Retina (tissue), 1 donor: ENCODE measurements at places on chromosomes 4 and X.
A peak's percentile ranks its signal among the peaks of the same experiment; 100 is the strongest.

DNA sequence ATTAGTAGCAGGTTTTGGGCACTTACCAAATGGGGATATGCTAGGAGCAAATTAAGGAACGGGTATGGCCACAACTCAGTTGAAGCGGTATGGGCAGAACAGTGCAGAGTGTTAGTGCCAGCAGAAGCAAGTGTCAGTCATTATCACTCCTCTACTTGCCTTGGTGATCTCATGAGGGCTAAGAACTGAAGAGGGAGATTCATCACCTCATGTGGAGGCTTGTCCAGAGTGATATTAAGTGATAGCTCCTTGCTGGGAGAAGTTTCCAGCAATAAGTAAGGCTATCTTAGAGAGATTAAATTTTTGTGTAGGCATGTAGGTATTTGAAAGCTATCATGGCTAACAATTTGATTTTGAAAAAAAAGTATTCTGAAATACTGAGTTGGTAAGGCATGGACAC lies 615.4 kb upstream of the SMIM31 start:
- DNase-seq: no peak

DNA sequence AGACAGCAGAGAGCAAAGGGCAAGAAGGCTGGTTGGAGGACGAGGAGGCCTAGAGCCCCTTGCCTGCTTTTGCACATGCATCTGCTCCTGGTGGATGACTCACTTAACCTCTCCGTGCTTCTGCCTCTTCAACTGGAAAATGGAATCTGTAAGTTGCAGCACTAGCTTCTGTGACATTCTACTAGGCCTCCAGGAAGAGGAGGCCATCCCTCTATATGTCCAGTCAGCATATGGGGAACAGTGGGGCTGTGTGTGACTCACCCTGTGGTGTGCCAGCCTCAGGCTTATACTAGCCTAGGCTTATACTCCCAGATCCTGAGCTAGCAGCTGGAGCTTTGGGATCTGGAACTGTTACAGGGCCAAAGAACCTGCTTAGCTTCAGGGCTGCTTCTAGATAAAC lies 36.0 kb downstream of the RTL9 start:
- DNase-seq: no peak

DNA sequence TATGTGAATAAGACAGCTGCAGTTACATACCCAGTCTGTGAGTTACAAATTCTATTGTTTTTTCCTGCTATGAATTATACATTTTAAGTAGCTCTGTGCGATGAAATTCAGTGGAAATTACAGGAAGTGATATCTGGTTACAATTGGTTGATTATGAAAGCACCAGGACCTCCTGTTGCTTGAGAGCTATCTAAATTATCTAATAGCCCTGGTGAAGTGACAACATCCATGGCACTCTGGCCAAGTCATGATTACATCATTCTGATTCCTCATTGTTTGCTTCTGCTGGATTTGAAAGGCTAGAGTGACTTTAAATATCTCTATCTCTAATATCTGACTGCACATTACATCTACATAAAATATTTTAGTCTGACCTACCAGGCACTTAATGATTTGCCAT lies 515.0 kb downstream of the CFAP47 start:
- no peak for DNase-seq

- DNase-seq: no peak
These were observed 311.3 kb downstream of the GRID2 start for GRCh38 chr4:92615049-92615448.

DNA sequence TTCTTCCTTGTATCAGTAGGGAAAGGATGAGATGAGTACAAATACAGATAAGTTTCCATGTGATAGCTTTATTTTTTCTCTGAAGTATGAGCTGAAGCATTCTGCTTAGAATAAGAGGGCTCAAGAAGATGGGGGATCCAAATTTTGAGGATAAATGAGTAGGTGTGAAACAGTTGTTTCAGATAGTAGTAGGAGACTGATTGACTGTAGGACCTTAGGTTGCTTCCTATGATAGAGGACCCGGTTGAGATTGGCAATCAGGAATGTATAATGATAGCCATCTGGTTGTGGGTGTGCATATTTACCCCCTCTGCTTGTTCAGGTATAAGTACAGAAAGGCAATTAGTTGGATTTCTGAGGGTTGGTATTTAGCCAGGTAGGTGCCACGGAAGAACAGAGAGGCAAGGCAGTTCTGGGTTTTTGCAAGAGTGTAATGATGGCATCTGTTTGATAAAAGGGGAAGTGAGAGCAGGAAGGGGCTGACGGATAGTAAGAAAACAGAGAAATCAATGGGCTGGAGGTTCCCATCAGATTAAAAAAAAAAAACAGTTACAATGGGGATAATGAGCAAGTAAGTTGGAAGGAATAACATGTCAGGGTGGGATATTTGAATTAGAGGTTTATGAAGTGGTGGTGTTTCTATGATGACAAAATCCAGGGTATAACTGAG lies 13.7 kb downstream of the OCRL start:
- DNase-seq: no peak

GRCh38 chr4:3240936-3241522 lies 7.9 kb upstream of the MSANTD1 start:
- DNase-seq: no peak

- peak; percentile 43 for DNase-seq
These were observed 88.9 kb upstream of the CLDN34 start for GRCh38 chrX:9878146-9878820.

DNA sequence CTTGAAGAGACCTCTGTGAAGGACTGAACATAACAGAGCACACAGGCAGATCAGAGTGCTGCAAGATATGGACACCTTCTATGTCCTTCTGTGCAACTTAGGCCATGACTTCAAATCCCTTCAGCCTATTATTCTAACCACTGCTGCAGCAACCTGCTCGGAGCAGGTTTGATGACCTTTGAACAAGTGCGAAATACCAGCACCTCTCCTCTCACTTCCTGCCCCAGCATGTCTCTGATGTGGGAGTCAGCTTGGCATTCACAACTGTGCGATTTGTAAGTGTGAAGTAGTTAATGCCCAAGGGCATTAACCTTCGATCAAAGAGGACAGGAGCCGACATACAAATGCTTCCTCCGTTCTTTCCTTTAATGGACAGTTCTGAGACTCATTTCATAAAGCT lies 1.6 kb upstream of the EXOC1 start:
- peak; percentile 6 for DNase-seq

GRCh38 chr4:48127231-48127630 lies 6.8 kb downstream of the TXK start:
- no peak for DNase-seq

GRCh38 chr4:64581422-64581821 lies 172.2 kb upstream of the TECRL start:
- no peak for DNase-seq

- DNase-seq: no peak
These were observed 189.7 kb upstream of the SLIT2 start for GRCh38 chr4:20062054-20062453.

DNA sequence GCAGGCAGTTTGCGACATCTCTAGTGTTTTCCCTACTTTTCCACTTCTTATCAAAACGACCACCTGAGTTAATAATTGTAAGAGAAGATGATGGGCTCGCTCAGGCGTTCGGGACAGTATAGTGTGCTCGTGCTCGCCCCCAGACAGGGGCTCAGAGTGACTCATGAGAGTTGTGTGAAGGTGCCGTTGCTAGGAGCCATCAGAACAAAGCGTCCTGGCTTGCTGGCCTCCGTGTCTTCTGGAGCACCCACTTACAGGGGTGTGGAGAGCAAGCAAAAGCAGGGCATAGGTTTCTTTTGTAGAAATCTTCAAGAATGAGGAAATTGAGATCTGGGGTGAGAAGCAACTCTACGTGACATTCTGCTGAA lies 73.0 kb upstream of the ADGRG2 start:
- DNase-seq: no peak

- no peak for DNase-seq
These were observed 300.1 kb downstream of the SPRY1 start for GRCh38 chr4:123696687-123697086.

- no peak for DNase-seq
These were observed 46.3 kb upstream of the BCLAF3 start for GRCh38 chrX:20037186-20037585.

- no peak for DNase-seq
These were observed 57.3 kb downstream of the SPINK2 start for GRCh38 chr4:56764223-56764622.

GRCh38 chr4:23828020-23828715 lies 61.7 kb downstream of the PPARGC1A start:
- no peak for DNase-seq

- DNase-seq: no peak
These were observed 95.8 kb upstream of the EGFL6 start for GRCh38 chrX:13473442-13474163.

- no peak for DNase-seq
These were observed 8.4 kb downstream of the TEC start for GRCh38 chr4:48261281-48261680.

DNA sequence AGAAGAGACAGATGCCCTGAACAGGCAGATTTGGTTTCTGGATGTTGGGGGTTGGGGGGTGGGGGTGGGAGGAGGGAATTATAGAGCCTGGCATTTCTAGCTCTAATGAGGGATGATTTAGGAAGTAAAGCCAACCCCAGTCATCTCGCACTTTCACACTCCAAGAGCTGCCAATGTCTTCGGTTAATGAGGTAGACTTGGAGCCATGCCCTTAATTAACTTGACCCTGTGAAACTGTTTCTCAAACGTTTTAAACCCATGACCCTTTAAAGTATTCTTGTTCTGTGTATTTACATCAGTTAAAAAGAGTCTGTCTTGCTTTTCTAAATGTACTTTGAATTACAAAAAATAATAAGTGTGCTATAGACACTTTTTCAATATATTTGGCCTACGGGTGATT lies 466.9 kb downstream of the FAT4 start:
- DNase-seq: no peak

DNA sequence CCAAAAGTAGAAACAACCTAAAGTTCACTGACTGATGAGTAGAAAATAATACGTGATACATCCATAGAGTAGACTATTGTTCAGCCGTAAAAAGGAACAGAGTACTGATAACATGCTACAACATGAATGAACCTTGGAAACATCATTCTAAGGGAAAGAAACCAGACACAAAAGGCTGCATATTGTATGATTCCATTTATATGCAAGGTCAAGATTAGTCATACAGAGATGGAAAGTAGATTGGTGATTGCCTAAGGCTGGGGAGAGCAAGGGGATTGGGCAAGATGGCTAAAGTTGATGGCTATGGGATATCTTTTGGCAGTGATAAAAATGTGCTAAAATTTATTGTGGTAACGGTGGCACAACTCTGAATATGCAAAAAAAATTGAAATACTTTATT lies 209.1 kb downstream of the RELL1 start:
- DNase-seq: no peak

DNA sequence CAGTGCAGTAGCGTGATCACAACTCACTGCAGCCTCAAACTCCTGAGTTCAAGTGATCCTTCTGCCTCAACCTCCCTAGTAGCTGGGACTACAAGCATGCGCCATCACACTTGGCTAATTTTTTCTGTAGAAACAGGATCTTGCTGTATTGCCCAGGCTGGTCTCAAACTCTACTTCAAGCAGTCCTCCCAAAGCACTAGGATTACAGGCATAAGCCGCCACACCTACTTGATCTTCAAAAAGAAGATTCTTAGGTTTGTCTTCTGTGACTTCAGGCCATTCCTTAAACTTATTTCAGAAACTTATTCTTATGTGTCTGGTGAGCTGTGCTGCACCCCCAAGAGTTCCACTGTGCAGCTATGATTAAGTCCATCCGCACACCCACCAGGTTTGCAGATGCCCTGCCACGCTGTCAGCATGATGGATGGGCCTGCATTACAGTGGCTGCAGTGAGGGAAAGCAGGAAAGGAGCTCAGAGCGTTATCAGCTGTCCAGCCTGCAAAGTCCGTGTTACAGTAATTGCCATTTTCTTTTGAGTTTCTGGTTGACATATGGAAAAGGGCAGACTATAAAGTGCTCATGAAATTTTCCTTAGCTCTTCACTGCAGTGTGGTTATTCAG lies 146.6 kb downstream of the AASDH start:
- no peak for DNase-seq

DNA sequence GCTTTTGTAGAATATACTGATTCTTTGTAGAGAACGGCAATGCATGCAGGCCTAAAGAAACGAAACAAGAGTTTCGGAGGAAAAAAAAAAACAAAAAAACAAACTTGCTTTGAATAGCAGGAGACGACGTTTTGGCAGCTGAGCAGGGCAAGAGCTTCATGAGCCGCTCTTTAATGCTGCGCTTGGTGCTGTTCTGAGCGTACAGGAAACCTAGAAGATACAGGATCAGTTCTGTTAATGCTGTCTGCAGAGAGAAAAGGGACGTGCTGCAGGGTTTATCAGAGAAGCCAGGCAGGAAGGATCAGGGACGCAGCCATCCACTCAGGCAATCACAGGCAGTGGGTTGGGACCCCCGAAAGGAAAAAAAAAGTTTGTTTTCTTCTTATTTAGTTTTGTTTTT lies 182.2 kb downstream of the PACRGL start:
- DNase-seq: no peak

DNA sequence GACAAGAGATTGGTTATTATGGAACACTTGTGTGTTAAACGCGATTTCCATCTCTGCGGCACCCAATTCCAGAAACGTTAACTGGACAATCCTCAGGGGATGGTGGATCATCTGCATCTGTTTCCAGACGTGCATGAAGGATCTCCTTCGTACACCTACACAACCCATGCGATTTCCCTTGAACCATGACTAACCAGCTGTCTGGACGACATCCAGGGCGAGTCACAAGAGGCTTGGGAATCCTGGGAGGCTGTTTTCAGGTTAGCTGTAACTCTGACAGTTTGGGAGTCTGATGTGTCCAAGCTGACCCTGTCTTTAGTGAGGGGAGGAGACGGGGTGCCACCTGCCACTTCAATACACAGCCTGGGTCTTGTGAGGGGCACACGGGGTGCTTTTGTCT lies 84.5 kb downstream of the GATB start:
- DNase-seq: no peak

- no peak for DNase-seq
These were observed 327.8 kb upstream of the HAND2 start for GRCh38 chr4:173857828-173858227.

GRCh38 chr4:993111-994029 lies at the start of gene SLC26A1:
Gene SLC26A1, minus strand, starts transcription at chr4:993404. Its CDS starts 1,701 bp downstream, at chr4:991703.
- DNase-seq: no peak

- no peak for DNase-seq
These were observed 83.8 kb downstream of the DOCK11 start for GRCh38 chrX:118579417-118579816.

- DNase-seq: no peak
These were observed 8.6 kb upstream of the VCX2 start for GRCh38 chrX:8179656-8180055.

- DNase-seq: no peak
These were observed 7.8 kb downstream of the PF4V1 start for GRCh38 chr4:73860917-73861316.

DNA sequence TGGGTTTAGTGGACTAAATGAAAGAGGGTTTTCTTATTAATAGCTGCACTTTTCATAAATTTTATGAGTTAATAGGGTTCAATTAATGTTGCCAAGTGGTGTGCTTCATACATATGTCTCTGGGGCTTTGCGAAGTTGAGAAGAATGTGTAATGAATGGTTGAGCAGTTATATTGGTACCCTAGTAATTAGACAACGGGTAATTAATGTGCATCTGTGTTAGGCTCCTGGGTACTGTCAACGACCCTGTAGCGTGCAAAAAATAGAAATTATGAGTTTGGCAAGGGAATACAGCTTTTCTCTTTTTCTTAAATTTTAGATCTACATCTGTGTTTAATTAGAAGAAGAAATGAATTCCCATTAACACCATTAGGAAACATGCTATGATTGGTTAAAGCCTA lies 1027.7 kb downstream of the ARAP2 start:
- no peak for DNase-seq

- no peak for DNase-seq
These were observed 18.4 kb downstream of the DKK2 start for GRCh38 chr4:107017443-107018343.

- no peak for DNase-seq
These were observed 104.4 kb upstream of the SCML1 start for GRCh38 chrX:17632942-17633341.
